ENCODE measurements at places on chromosomes 11 and 22.

DNA sequence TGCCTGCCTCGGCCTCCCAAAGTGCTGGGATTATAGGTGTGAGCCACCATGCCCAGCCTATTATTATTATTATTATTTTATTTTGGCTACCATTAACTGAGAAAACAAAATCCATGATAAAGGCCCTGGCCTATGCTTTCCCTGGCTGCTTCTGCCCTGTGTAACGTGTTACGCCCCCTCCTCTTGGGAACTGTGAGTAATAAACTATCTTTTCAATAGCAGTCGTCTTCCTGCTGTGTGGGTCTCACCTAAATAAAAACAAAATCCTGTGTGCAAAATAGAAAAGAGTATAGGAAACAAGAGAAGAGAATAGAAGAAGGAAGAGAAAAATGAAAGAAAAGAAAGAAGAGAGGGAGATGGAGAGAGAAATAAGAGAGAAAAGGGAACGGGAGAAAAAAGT lies 237.0 kb downstream of the MIAT start:
- DNase-seq: no peak

DNA sequence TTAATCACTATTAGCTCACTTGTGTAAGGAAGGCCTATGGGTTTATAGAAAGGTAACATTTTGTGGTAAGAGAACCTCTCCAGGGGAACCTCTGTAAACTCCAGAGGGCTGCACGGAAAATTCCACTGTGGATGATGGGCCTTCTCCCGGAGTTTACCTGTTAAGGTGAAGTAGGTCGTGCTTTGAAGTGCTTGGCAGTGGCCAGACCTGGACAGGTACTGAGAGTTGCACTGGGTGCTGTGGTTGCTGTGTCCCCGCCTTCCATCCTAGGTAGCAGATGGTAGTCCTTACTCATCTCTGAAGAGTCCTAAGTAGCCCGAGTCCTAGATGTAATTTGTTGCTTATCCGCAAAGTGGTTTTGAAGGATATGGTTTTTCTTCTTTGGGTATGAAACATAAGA lies 133.4 kb downstream of the TEAD1 start:
- no peak for DNase-seq

GRCh38 chr11:64845129-64845775 lies 799 bp upstream of the CDC42BPG start:
- no peak for DNase-seq

- no peak for DNase-seq
Measured at GRCh38 chr11:133058501-133058900, 473.8 kb downstream of the OPCML start.

DNA sequence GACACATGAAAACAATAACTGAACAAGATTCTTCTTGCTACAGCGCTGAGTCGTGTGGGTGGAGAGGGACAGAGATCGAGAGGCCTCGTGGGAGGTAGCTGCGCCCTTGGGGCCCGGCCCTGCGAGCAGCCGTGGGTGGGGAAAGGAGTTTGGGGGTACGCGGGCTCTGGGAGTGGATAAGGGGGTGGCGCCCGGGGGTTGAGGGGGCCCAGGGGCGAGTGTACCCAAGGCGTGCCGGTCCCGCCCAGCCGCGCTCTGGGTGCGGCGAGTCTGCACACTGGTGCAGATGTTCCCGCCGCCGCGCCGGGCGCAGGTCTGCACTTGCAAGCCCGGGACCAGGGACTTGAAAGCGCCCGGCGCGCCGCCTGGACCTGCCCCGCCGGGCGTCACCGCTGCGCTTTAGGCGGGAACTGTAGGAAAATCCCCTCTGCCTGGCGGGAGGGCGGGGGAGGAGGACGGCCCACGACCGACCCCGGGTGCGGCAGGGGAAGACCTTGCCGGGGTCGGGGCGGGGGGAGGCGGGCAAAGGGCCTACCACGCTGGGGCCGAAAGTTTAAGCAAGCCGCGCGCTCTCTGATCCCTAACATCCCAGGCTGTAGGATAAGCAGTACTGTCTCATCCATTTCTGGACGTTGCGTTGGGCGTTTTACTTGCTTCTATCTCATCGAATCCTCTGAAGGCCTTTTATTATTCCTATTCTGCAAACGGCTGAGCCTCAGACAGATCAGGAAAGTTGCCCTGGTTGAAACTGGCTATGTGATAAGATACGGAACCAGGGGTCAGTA lies 1.4 kb upstream of the KREMEN1 start:
- no peak for DNase-seq

- no peak for DNase-seq
Measured at GRCh38 chr22:32839831-32840584, 38.5 kb downstream of the TIMP3 start.

- no peak for DNase-seq
Measured at GRCh38 chr11:69463181-69463994, 18.1 kb upstream of the LINC01488 start.

- DNase-seq: no peak
Measured at GRCh38 chr22:38107692-38108515, 2.6 kb downstream of the BAIAP2L2 start.

DNA sequence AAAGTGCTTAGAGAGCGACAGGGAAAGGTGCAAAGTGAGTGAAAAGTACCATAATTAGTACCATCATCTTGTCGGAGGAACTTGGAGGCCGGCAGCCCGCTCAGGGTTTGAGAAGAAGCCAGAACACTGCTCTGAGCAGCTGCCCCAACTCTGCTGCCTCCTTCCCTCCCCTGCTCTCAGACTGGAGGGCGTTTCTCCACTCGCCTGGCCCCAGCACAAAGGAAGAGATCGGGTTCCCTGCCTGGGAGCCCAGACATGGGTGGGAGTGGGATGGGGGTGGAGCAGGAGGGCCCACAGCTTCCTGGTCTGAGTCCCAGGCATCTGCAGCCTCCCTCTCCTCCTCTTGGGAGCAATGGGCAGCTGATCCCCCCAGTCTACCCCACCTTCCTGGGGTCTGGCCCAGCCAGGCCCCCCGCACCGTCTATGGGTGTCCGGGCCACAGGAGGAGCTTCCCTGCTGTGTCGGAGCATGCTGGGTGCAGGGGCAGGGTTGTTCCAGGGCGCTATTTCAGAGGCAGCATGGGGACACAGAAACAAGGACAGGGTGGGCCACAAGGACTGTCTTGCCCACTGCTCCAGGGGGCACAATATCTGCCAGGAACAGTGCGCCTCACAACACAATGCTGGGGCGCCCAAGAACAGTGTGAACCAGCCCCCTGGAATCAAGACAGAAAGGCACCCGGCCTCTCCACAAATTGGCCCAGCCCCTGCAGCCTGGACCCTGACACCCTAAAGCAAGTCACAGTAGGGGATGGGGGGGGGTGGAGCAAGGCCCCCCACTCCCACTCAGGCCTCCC lies 4.8 kb downstream of the LIF start:
- DNase-seq: no peak

DNA sequence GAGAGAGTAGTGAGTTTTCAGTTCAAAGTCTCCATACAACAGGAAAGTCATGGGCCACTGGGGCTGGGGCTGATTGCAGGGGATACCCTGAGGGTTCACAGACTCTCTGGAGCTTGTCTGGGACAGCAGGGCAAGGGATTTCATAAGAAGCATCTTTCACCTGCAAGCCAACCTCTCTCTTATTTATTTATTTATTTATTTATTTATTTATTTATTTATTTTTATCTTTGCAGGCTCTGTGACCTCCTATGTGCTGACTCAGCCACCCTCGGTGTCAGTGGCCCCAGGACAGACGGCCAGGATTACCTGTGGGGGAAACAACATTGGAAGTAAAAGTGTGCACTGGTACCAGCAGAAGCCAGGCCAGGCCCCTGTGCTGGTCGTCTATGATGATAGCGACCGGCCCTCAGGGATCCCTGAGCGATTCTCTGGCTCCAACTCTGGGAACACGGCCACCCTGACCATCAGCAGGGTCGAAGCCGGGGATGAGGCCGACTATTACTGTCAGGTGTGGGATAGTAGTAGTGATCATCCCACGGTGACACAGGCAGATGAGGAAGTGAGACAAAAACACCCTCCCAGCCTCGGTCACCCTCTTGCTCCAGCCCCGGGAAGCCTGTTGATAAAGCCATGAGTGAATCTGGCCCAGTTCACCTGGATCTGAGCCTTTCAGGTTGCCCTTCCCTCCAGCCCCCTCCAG lies 68.4 kb downstream of the GGTLC2 start:
- DNase-seq: no peak

All from activated CD4-positive, CD25-positive, alpha-beta regulatory T cell (primary cell).